ENCODE measurements at places on chromosomes 4 and X.
A peak's percentile ranks its signal among the peaks of the same experiment; 100 is the strongest.

GRCh38 chr4:122577808-122578781 lies 42.8 kb downstream of the IL21 start:
- DNase-seq = peak; percentile 28

DNA sequence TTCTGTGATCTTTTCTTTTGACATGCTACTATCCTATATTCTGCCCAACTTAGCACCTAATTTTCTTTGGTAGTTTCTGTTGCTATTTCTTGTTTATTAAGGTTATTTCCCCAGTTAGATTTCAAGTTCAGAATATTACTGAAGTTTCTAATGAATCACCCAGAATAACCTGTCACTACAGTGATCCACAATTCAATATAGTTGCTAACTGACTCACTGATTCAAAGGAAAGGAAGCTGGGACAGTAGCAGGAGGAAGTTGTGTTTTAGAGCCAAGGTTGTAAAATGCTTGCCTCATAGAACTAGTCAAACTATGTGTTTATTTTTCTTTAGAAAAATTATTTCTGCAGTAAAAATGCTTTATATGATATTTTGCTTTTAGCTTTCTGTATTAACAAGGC lies 37.4 kb downstream of the PAK3 start:
- DNase-seq = no peak

DNA sequence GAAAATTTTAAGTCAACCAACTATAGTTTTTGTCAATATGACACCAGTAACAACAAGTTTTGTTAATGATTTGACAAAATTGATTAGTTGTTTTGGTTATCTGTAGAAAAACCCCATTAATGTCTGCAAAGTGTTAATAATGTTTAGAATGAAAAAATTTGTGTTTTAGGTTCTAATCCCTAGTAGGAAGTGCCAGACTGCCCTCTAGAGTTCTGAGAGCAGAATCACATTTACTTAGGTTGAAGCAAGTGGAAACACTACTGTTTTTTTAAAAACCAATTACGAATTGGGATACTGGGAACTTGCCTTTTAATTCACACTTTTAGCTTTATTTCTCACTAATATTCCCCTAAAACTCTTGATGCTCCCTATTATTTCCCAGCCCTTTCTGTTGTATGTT lies 101.1 kb upstream of the CYLC1 start:
- no peak for DNase-seq

GRCh38 chr4:187606581-187606980 lies 389.0 kb upstream of the ZFP42 start:
- DNase-seq = no peak

DNA sequence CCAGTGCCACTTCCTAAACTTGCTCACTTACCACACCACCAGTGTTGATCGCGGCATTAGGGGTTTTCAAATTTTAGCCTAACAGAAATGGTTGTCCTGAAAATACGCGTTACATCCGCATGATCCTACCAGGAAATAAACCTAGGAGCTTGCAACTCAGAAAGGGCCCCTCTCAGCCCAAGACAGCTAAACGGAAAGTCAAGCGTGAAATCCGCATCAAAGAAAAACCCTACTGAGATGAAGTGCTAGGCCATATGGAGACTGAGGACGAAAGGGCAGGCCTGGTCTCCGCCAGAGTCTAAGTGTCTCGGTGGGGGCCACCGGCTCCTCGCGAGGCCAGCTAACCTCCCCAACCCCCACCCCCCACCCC lies 626 bp downstream of the YTHDC1 start:
- DNase-seq = no peak

- no peak for DNase-seq
These were observed 76.7 kb downstream of the SCD5 start for GRCh38 chr4:82721819-82722423.

GRCh38 chrX:154458116-154458953 lies at the start of gene PLXNA3:
Gene PLXNA3 (plus strand): TSS chrX:154458281. CDS start chrX:154460184, 1,903 bp downstream.
- peak; percentile 24 for DNase-seq

DNA sequence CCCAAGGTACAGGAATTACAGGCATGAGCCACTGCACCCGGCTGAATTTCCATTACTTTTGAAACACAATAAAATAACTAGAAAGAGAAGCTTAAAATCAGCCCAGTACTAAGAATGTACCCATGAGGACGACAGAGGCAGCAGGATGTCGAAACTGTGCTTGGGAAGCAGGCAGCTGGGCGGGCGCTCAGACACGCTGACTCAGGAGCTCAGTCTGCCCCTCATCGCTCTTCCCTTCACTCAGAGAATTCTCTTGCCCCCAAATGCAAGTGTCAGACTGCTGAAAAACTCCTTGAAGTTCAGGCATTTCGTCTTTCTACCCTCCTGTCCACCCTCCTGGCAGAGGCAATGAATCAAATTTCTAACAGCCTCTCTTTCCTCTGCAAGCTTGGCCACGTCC lies 41.0 kb upstream of the CDKN2AIP start:
- DNase-seq = no peak

GRCh38 chrX:96407501-96407900 lies 277.1 kb upstream of the DIAPH2 start:
- peak; percentile 9 for DNase-seq

- DNase-seq = no peak
These were observed 9.6 kb downstream of the RHOH start for GRCh38 chr4:40206426-40206825.

DNA sequence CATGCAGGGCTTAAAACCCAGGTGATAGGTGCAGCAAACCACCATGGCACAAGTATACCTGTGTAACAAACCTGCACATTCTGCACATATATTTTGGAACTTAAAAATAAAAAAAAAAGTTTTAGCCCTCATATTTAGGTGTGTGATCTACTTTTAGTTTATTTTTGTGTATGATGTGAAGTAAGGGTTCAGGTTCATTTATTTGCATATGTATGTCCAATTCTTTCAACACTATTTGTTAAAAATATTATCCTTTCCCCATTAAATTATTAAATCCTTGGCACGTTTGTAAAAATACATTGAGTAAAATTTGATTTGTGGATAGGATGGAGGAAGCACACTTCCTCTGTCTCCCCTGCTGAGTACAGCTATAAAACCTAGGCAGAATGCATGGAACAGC lies 12.9 kb downstream of the RAB39B start:
- no peak for DNase-seq

GRCh38 chr4:113086172-113086695 lies 36.8 kb downstream of the ANK2 start:
- DNase-seq = no peak

DNA sequence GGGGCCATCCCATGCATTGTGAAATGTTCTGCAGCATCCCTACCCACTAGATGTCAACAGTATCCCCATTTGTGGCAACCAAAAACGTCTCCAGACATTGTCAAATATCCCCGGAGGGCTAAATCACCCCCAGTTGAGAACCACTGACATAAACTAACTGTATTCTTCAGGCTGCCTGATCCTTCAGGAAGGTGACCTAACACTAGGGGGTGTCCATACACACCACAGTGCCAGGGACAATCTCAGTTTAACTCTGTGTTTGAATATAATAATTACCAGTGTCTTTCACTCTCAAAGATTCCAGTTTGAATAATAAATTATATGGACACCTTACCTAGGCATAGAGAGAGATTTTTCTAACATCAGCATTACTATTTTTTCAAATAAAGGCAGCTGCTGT lies 6.4 kb downstream of the ACE2 start:
- no peak for DNase-seq

GRCh38 chr4:122456231-122457116 lies at the start of gene IL2:
Gene IL2 (minus strand): TSS chr4:122456725. CDS start chr4:122456440, 285 bp downstream.
- no peak for DNase-seq

- no peak for DNase-seq
These were observed 20.9 kb downstream of the SPIN3 start for GRCh38 chrX:56974408-56974807.

GRCh38 chrX:29666366-29666765 lies 549.0 kb upstream of the MAGEB2 start:
- no peak for DNase-seq

GRCh38 chrX:6131287-6131686 lies 97.4 kb downstream of the NLGN4X start:
- DNase-seq = no peak

DNA sequence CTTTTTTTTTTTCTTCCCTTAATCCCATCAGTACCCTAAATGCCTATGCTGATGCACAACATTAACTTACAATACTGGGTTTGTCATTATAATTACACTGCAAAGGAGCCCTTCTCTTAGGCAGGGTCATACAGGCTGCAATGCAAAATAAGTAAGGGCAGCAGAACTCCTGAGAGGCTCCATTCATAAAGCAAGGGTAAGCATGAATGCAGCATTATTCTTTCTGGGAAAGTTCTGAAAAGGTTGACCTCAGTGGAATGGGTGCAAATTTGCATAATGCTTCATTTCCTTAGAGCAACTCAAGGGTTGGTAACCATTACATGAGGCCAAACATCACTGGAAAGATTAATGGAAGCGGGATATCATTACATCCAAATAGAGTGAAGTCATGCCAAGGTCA lies 789.2 kb downstream of the KLHL13 start:
- no peak for DNase-seq

DNA sequence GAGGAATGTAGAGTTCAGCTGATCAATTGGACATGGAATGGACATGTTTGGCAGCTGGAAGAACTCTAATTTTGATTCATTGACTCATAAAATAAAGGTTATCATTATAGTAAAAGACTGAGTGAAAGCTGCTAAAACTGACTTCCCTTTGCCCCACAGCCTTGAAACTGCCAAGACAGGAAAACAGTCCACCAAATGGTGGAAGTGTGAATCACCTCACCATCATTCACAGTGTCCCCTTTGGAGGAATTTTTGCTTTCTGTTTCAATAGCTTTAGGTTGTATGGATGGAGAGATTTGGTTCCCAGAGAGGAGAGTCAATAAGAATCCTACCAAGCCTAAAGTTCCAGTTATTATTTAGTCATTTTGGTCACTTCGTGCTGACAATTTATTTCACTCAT lies 20.8 kb upstream of the FREM3 start:
- no peak for DNase-seq

DNA sequence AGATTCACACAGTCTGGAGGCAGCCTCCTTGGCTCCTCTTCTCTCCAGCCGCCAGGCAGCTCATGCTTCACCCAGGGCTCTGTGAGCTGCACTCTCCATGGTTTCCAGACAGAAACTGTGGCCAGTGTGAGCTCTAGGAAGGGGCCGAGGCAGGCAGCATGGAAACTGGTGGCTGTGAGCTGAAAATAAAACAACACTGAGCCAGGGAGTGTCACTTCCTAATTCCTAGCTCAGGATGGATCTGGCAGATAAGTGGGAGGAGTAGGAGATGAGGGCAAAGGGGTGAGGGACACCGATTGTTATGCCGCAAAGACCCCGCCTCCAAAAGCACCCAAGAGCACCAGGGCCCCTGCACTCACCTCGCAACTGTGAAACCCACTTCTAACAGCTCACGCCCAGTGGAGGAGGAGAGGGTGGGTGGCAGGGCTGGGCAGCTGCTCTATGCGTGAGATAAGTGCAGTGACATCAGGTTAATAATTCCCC lies 69.8 kb downstream of the FHDC1 start:
- no peak for DNase-seq

GRCh38 chr4:147049946-147050345 lies 104.3 kb upstream of the TTC29 start:
- DNase-seq = no peak

- DNase-seq = no peak
These were observed 74.9 kb downstream of the SPIN3 start for GRCh38 chrX:56920338-56920997.

- no peak for DNase-seq
These were observed 46.0 kb upstream of the TMEM184C start for GRCh38 chr4:147571036-147571770.

DNA sequence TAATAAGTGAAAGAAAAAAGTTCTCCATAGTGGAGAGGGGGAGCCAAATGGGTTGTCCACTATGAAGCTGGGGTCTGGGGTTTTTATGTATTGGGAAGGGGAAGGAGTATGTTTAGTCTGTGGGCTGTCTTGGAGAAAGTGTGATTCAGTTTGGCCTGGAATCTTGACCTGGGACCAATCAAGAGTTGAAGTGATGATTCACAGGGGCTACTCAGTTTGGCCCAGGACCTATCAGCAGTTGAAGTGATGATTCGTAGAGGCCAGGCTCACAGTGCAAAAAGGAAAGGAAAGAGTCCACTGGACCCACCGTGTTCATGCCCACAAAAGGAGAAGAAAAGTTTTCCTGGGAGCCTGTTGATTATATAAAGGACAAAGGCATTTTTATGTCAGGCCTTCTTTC lies 47.3 kb upstream of the RAB9B start:
- peak; percentile 1 for DNase-seq

GRCh38 chr4:123652476-123652875 lies 255.9 kb downstream of the SPRY1 start:
- no peak for DNase-seq

GRCh38 chr4:98546910-98547594 lies 111.4 kb downstream of the TSPAN5 start:
- peak; percentile 36 for DNase-seq

- DNase-seq = no peak
These were observed 6.5 kb upstream of the SHISA3 start for GRCh38 chr4:42390622-42391354.

DNA sequence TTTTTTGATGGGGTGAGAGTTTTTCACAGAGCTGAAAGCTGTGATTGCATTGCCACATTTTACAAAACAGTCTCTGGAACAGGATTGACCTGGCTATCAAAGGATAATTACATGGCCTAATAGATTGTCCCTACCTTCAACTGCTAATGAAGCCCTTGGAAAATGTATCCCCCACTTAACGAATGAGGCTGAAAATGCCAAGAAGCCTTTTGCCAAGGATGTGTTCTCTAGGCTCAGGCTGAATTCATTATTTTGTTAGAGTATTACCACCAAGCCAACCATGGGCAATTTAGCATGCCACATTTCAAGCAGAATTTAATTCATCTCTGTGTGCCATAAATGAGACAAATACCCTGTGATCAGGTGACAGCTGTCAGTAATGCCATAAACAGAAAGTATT lies 35.5 kb downstream of the SHROOM3 start:
- DNase-seq = no peak

DNA sequence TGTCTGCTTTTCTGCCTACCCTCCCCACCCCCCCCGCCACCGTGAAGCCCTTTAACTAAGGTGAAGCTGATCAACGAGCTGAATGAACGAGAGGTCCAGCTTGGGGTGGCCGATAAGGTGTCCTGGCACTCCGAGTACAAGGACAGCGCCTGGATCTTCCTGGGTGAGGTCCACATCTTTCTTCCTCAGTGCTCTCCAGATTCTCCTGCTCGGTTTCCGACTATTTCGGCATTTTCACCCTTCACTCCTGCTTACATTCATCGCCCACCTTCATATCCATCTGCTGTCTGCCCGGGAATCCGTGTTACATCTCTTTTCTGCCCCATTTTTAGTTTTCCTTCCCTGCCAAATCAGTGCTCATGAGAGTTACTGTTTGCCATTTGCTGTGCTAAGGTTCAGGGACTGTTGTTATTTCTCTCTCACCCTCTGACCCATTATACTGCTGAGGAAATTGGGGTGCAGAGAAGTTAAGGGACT lies 459 bp downstream of the RBMX2 start:
- DNase-seq = no peak

- DNase-seq = no peak
These were observed 48.8 kb upstream of the MAN2B2 start for GRCh38 chr4:6526156-6526555.

GRCh38 chr4:88211473-88212252 lies 53.2 kb upstream of the ABCG2 start:
- peak; percentile 12 for DNase-seq
